ENCODE measurements at places on chromosomes 7 and 10.

- peak; percentile 61 for DNase-seq
Observed at GRCh38 chr10:128150045-128150493, 23.8 kb upstream of the MKI67 start.

GRCh38 chr7:128697302-128697905 is 25.3 kb downstream of the GARIN1A start:
- DNase-seq: peak; percentile 66

- DNase-seq: peak; percentile 21
Observed at GRCh38 chr10:80461208-80462183, 7.4 kb downstream of the TSPAN14 start.

DNA sequence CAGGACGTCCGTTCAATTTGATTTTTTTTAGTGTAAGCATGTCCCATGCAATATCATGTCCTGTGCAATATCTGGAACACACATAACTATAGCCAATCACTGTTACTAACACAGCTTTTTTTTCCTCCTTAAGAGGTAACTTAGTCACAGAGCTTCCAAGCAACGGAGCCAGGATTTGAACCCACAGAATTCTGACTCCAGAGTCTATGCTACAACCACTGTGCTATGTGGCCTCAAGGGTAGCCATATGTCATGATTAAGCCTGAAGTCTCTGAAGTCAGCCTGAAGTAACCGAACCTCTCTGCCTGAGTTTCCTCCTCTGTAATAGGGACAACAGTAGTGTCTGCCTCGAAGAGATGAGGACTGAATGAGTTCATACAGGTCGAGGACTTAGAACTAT is 42.2 kb upstream of the TCF7L2 start:
- DNase-seq: peak; percentile 17

- no peak for DNase-seq
Observed at GRCh38 chr10:59668096-59668495, 41.6 kb downstream of the SLC16A9 start.

- DNase-seq: peak; percentile 6
Observed at GRCh38 chr7:133919810-133920209, 207.3 kb upstream of the LRGUK start.

- no peak for DNase-seq
Observed at GRCh38 chr7:66757939-66758338, 17.4 kb downstream of the RABGEF1 start.

GRCh38 chr7:24728503-24729364 is 28.5 kb downstream of the GSDME start:
- no peak for DNase-seq

- DNase-seq: no peak
Observed at GRCh38 chr7:84824057-84824651, 362.7 kb downstream of the SEMA3D start.

GRCh38 chr10:114703377-114704107 is 45.5 kb upstream of the ABLIM1 start:
- DNase-seq: peak; percentile 52

DNA sequence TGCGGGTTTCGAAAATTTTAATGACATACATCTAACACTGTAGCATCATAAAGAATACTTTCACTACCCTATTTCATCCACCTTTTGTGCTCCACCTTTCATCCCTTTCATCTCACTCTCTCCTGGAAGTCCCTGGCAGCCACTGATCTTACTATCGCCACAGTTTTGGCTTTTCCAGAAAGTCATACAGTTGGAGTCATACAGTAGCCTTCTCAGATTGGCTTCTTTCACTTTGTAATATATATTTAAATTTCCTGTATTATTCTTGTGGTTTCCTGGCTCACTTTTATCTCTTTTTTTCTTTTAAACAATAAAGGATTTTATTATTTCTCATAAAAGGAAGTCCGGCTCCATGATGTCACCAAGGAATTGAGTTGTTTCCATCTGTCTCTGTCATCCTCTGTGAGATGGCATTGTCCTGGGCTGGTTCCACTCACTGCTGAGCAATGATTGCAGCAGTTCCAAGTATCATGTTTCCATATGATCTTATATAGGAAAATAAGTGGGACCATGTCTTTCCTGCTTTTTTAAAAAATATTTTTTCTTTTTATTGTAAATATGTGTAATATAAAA is 626.3 kb downstream of the POM121L12 start:
- DNase-seq: no peak

GRCh38 chr7:131021902-131022301 is 287.9 kb upstream of the KLF14 start:
- DNase-seq: no peak

DNA sequence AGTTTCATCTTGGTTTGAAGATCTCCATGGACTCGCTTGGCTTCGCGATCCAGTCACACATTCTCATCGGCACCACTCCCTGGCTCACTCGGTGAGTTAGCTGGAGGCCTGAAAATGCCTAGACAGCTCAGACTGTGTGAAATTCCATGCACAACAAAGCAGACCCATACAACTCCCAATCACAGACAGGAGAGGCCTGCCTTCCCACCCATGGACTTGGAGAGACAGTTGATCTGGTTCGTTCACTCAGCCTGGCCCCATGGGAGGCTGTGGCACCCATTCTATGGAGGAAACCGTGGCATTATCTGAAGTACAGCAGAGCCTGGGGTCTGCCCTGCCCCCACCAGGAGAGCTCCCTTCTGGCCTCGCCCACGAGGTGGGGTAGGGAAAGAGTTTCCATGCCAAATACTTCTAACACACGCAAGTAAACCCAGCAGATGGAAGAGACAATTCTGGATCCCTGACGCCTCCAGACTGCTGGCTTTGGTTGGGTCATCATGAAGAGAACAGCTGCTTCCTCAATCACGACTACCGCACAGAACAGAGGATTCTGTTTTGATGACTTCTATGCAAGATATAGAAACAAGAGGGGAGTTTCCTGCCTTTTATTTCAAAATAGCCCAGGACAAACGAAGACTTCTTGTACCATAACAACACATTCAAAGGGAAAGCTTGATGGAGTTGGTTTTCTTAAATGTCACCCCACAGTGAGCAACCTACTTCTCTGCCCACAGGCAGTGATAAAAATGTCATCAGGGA is 15.9 kb downstream of the FAM53B start:
- DNase-seq: no peak

- peak; percentile 70 for DNase-seq
Observed at GRCh38 chr10:95517536-95518454, 43.4 kb downstream of the SORBS1 start.

GRCh38 chr7:22662556-22663356 is 64.2 kb upstream of the IL6 start:
- DNase-seq: peak; percentile 37

DNA sequence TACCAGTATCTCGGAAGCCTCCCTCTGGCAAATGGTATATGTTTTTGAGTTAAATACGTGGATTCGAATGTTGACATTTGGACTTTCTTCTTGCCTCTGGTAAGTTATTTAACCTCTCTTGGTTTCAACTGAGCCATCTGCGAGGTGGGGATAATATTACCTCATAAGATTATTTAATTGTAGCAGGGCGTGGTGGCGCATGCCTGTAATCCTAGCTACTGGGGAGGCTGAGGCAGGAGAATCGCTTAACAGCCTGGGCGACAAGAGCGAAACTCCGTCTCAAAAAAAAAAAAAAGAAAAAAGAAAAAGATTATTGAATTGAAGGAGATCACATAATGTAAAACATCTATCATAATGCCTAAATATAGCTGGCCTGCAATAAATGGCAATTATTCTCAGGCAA is 396 bp upstream of the TAF5 start:
- DNase-seq: no peak

DNA sequence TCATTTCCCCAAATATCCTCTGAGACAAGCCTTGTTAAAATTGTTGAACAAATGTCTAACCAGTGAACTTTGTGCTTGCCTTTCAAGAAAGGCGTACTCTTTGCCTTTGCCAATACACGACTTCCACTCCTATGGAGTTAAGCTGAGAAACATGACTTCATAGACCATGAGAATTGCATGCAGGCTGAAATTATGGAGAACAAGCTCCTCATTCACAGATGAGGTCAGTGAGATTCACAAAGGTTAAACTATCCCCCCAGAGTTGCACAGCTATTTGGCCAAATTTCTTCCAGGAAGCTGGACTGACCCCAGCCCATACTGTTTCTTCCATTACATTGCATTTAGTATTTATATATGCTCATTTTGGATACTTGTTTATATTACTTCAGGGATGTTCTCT is 221.4 kb upstream of the SEMA3C start:
- DNase-seq: no peak

GRCh38 chr7:118324790-118325449 is 100.4 kb downstream of the ANKRD7 start:
- DNase-seq: no peak

DNA sequence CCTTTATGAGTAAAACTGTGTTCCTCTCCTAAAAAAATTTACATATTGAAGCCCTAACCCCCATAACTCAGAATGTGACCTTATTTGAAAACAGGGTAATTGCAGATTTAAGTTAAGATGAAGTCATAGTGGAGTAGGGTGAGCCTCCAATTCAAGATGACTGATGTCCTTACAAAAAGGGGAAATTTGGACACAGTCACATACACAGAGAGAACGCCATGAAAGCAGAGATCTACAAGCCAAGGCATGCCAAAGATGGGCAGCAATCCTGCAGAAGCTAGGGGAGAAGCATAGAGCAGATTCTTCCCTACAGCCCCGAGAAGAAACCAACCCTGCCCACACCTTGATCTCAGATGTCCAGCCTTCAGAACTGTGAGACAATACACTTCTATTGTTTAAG is 23.8 kb upstream of the ADD3 start:
- no peak for DNase-seq

- no peak for DNase-seq
Observed at GRCh38 chr7:135158874-135159273, 11.0 kb downstream of the TMEM140 start.

DNA sequence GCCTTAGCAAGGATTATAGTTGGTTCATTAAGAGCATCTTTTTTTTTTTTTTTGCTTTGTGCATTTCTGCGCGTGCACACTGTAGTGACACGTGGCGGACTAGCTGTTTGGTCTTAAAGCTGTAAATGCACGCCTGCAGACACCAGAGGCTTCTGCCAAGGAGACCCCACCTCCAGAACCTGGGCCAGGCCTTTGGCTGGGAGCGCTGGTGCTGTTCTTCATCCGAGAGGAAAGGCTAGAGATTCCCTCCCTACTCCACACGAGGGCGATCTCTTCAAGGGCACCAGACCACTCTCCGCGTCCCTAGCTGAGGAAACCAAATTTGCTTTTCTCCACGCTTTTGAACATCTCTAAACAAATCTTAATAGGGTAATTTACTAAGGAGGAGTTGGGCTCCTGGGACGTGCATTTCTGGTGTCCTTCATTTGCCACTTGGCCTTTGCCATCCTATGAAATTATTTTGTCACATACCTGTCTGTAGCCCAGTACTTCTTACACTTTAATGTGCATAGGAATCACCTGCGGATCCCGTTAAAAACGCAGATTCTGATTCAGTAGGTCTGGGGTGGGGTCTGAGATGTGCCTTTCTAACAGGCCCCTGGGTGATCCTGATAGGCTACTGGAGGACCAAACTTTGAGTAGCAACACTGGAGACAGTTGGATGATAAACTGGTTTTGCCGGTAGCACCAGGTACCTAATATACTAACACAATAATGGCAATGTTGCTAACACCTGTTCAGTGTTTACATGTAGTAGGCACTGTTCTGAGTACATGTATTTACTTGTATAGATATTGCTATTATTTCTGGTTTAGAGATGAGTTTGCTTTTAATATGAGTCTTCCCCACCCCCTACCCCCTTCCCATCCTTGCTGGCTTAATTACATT is 1.3 kb upstream of the SLC26A5 start:
- DNase-seq: peak; percentile 53

- DNase-seq: no peak
Observed at GRCh38 chr10:17831896-17832295, 22.7 kb downstream of the MRC1 start.
